ENCODE measurements at places on chromosomes 4 and X.
A peak's percentile ranks its signal among the peaks of the same experiment; 100 is the strongest.

- no peak for DNase-seq
Measured at GRCh38 chrX:16484338-16484737, 165.6 kb upstream of the S100G start.

GRCh38 chr4:47606482-47606881 is 121.4 kb downstream of the ATP10D start:
- no peak for DNase-seq

DNA sequence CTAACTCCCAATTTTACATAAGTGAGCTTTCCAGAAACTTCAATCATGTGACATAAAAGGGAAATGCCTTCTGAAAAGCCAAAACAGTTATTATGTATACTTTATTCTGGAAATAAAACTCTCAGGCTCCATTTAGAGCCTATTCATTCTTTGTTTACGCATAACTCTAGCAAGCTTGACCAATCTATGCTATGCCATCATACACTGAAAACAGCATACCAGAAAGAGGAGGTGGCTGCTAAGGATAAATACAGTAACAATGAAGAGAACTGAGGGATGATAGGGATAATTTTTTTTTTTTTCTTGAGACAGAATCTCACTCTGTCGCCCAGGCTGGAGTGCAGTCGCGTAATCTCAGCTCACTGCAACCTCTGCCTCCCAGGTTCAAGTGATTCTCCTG is 24.4 kb downstream of the CDKL2 start:
- no peak for DNase-seq

DNA sequence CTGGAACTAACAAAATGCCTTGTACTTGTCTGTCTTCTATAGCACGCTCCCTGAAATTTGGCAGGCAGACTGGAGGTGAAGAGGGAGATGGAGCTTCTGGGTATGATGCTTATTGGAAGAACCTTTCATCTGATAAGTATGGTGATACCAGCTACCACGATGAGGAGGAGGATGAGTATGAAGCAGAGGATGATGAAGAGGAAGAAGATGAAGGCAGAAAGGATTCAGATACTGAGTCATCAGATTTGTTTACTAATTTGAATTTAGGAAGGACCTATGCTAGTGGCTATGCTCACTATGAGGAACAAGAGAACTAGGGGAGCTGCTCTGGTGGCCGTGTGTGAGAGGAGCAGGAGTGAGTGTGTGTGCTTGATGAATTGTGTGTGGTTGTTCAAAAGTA is 13.0 kb downstream of the ZNF330 start:
- DNase-seq, result no peak

DNA sequence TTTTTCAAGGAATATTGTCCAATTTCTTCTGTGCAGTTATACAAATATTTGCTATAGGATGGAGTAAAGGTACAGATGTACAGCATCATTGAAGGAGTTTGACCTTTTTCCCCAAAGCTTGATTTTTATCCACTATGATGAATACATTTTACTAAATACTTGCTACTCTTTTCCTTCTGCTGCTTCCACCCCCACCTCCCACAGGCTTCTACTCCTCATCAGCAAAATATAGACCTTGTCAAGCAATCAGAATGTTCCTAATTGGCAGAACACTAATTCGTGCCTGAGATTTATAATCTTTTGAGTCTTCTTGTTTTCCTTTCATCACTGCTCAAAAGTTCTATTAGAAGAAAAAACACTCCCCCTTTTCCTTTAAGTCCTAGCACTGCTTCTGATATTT is 3.8 kb upstream of the THAP9 start:
- DNase-seq, result no peak

GRCh38 chr4:120348521-120348920 is 281.9 kb upstream of the MAD2L1 start:
- no peak for DNase-seq

- peak; percentile 7 for DNase-seq
Measured at GRCh38 chrX:41025926-41026701, 59.1 kb upstream of the USP9X start.

All from osteocyte (in vitro differentiated cells).